ENCODE measurements at places on chromosomes 7 and 10.

DNA sequence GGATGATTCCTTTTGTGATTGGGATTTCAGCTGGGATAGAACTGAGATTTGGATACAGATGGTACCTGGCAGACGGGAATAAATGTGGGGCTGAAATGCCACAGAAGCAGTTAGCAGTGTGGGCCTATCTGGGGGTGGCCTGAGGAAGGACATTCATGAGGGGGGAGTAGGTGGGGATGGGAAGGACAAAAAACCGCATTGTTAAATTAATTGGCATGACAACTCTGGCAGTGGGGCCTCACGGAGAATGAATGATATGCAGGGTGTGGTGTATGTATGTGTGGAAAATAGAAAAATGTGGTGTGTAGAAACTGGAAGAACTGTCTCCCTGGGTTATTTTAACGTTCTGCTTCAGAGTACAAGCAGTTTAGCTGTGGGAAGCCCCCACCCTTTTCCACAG lies 17.8 kb downstream of the SDK1 start:
- DNase-seq, result no peak

GRCh38 chr7:504221-505111 lies 15.2 kb downstream of the PDGFA start:
- no peak for DNase-seq

DNA sequence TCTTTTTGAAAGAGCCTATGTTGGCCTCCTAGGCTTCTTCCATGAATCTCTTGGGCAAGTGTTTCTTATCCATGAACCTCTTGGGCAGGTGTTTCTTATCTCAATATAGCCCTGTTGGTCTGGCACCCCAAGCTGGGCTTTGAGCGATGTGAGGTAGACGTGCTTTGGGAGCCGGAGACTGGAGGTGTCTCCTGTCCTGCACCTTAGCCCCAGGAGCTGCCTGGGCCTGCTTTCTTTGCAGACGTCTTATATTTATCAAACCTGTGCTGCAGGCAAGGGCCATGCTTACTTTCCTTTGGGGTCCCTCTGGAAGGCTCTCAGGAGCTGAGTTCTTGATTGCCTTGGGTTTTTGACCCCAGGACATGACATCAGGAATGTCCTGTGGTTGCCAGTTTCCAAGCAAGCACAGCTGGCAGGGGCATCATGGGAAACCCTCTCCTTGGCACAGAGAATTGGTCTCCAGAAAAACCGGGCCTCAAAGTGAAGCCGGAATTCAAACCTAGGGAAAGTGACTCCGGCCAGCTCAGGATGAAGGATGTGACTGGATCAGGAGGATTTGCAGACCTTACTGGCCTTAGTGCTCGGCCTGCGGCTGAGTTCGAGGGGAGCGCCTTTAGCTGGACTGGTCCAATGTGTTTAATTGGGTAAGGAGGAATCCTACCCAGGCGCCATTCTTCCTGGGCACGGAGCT lies 2.8 kb downstream of the JAKMIP3 start:
- DNase-seq, result no peak

DNA sequence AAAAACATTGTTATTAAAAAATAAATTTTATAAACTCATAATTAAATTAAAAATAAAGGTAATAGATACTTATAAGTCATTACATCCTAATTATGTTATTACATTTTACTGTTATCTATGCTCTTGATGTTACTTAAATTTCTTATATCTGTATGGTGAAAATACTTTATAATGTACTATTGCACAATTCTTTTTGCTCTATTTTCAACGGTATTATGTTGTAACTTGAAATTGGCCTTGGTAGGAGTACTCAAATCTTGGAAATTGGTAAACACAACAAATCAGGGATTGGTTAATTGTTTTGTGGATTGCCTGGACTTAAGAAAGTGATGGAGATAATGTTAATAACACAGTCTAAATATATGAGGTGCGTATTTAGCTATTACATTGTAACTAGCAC lies 273.3 kb downstream of the MDFIC start:
- DNase-seq, result no peak

GRCh38 chr7:24609059-24609458 lies 35.8 kb downstream of the PALS2 start:
- DNase-seq, result no peak

DNA sequence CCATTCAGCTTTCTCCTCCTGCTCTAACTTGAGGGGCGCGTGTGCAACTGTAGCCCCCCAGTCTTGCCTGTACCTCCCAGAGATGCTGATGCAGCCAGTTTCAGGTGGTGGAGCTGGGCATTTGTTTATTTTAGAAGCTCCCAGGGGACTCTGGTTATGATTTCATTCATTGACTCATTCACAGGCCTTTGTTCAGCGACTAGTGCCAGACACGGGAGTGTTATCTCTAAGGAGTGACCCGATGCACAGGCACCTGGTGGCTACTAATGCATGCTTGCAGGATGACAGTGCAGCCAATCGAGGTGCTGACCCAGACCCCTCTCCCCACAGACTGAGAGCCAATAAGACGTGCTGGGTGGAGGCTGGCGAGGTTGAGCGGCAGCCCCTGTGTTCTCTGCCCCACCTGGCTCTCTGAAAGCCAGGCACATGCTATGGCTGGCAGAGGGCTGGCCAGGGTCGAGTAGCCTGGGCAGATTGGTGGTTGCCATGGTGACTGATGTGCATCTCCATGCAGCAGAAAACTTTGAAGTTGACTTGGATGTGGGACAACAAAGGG lies 19.7 kb upstream of the SLC18A2 start:
- DNase-seq, result no peak

DNA sequence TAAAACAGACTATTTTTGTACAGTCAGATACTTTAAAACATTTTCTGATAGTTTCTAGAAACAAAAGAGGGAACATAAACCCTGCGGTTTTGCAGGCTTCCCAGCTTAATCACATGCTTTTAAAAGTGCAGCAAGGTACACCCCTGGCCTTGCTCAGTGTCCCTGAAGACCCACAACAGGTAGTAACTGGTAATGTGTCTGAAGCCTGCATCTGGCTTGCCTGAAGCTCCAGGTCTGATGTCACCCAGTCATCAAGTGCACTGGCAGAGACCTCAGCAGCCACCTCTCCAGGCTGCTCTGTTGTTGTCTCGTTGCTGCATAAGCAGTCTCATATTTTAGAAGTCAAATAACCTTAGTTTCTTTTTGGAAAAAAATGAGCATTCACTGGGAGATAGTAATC lies 376.1 kb upstream of the MTPN start:
- no peak for DNase-seq

- DNase-seq, result no peak
These were observed 162.1 kb downstream of the TCF7L2 start for GRCh38 chr10:113111900-113112853.

DNA sequence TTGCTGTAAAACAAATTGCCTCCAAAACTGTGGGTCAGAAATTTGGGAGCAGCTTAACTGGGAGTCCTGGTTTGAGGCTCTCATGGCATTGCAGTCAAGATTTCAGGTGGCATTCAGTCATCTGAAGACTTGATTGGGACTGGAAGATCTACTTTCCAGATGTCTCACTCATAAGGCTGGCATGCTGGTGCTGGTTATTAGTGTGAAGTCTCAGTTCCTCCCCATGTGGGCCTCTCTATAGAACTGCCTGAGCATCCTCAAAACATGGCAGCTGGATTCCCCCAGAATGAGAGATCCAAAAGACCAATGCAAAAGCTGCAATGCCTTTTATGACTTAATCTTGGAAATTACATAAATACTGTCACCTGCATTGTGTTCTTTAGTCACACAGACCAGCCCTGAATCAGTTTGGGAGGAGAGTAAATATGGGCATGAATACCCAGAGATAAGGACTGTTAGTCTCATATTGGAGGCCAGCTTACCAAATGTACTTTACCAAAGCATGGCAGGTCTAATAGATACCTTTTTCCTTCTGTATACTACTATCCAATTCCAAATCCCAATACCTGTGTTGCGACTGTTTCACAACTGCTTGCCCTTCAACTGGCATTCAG lies 6.5 kb upstream of the HERPUD2 start:
- DNase-seq, result no peak

DNA sequence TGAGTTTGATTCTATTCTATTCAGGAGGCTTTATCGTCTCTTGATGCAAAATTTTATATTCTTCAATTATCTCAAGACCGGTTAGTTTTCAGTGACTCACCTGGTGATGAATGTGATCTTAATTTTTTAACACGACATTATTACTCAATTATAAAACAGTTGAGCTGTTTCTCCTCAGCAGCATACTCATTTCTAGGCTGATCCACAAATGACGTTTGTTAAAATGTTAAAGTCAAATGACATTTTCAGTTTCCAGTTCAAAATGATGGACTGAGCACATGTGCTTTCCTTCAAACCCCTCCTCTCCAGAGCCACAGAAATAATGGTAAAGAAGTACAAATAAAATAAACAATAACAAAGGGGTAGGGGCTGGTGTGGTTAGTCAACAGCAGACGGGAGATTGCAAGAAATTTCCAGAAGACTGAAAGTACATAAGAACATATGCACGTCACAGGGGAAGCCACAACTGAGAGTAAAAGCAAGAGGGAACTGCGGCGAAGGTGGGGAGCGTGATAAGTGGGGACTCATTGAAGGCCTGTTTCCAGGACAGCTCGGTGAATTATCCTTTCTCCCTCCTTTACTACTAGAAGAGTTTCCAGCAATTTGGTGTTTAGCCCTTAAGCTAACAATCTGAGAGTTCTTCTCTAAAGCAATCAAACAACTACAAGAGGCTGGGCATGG lies 10.9 kb downstream of the MACROH2A2 start:
- DNase-seq, result no peak

- no peak for DNase-seq
These were observed 83.2 kb upstream of the CHST15 start for GRCh38 chr10:124176349-124177179.

DNA sequence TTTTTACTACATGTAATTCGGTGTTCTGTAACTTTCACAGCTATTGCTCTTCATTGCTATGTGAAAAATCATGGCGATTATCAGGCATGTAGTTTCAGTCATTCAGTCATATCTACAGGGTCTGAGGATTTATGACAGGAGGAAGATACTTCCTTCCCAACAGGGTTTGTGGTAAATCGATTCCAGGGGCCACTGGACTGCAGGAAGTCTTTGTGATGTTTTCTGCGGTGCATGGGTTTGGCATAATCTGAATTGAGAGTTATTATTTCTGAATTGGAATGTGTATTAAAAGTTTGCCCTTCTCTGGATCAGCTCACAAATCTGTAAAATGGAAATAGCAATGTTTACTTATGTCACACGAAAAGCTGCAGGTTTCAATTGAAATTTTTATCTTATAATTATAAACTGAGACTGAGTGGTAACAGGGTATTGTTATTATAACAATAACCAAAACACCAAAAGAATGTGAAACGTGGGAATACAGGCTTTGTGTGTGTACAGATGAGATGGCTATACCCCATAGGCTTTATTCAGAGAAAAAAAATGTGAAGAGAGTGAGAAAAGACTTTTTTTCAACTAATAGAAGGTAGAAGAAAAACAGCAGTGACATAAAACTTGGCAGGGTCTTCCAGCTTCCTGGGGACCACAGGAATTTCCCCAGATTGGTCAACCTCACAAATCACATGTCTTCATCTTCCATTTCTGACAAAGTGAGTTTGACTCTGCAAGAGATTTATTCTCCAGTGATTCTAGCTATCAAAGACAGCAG lies 307.7 kb upstream of the NFE2L3 start:
- DNase-seq, result no peak

DNA sequence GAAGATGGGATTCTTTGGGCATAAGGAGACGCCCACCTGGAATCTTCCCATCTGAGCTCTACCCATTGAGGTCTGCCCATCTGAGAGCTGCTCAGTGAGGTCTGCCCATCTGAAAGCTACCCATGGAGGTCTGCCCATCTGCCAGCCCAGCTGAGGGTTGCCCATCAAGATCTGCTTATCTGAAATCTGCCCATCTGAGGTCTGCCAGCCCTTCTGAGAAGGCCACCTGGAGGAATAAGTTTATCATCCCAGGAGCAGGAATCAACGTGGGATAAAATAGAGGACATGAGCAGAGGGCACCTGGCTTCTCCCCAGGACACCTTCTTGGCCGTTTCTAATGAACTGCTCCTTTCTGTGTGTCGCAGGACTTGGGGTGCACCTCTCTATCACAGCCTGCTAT lies 35.3 kb upstream of the PDZD8 start:
- DNase-seq, result no peak

- no peak for DNase-seq
These were observed 1.2 kb upstream of the PALS2 start for GRCh38 chr7:24572016-24572392.

DNA sequence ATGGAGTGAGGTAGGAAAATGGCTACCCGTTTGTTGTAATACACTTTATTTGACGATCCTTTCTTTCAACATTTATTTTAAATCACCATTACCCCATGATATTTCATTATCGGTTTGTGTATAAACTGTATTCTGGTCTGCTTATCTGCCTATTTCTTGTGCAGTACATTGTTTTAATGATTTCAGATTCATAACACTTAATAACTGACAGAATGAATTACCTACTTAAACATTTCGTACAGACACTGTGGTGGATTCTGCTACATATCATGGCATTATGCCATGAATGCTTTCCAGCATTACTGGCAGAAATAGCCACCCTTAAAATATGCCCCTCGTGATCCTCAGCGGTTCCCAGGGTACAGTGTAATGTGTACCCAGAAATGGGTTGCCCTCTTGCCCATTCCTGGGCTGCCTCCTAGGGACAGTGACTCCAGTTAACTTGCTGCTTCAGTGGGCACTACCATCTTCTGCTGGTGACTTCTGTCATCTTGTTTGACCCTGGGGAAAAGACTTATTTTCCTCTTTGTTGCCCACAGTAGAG lies 74.5 kb downstream of the C1GALT1 start:
- no peak for DNase-seq

DNA sequence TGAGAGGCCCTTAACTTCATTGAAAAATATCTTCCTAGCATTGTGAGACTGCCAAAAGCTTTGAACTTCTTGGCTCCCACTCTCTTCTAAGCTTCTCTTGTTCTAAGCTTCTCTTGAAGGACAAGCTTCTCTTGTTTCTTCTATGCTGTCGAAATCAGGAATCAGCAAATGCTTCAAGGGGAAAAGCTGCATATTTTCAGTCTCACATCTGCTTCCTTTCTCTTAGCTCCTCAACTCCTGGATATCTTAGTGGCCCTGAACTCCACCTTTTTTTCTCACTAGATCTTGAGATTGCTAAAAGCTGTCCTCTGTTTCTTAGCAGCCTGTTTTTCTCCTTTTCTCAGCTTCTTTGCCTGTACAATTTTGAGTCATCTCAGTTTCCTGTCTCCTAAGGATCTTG lies 73.0 kb downstream of the NEUROD6 start:
- DNase-seq, result no peak

DNA sequence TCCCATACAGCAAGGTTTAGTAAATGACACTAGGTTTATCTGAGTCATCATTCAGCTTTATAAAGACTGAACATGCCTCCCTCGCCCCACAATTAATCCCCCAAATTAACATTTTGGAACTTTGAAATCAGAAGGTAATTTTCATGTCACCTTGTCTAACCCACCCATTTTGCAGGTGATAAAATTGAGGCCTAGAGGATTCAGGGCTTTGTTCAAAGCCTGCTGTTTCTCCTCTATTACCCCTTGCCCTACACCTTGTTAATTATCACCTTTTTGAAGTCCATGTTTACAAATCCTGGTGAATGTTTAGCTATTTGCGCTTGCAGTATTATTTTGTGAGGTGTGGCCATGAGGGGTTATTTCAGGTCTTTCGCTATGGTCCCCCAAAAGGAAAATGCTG lies 120.5 kb downstream of the RTKN2 start:
- DNase-seq, result no peak

GRCh38 chr7:42068554-42069280 lies 168.3 kb downstream of the GLI3 start:
- DNase-seq, result no peak
